ENCODE measurements at places on chromosomes 1 and 21.
A peak's percentile ranks its signal among the peaks of the same experiment; 100 is the strongest.

- no peak for DNase-seq
Observed at GRCh38 chr21:42303443-42303842, 11.8 kb downstream of the TFF3 start.

DNA sequence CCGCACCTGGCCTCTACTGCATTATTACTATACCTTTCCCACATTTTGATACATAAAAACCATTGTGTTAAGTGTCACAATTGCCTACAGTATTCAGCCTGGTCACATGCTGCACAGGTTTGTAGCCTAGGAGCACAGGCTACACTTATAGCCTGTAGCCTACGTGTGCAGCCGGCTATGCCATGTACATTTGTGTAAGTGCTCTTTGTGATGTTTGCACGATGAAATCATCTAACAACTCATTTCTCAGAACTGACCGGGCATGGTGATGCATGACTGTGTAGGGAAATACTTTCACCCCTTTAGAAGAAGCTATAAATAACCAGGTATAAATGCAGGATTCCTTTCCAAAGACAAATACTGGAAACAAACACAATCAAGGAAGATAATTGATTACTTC is 12.1 kb downstream of the ERG start:
- DNase-seq: no peak

GRCh38 chr1:243253211-243253925 is 1.7 kb downstream of the CEP170 start:
- no peak for DNase-seq

DNA sequence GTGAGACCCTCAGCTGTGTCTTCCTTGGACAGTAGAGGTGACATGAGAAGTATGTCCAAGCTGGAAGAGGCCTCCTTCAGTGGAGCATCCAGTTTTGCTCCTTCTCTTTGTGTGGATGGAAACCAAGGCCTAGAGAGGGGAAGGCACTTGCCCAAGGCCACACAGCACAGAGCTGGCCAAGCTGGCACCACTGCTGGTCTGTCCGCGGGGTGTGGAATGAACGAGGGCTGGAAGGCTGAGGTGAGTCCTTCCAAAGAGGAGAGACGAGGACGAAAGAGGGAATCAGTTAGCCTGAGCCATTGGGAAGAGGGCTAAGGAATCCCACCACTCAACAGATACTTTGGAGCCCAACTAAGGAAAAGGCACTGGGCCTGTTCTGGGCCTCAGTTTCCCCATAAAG is 27.8 kb upstream of the SELENON start:
- DNase-seq: no peak

DNA sequence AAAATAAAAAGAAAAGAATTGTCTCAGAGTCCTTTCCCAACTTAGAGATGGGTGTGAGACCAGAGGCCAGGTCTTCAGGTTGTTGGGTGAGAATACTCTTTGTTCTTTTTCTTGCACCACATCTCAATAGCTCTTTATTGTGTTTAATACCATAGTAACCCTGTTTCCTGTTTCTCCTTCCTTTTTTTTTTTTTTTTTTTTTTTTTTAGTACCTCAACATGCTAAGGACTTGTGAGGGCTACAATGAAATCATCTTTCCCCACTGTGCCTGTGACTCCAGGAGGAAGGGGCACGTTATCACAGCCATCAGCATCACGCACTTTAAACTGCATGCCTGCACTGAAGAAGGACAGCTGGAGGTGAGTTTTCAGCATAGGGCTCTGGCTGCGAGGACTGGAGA is 24.4 kb downstream of the CELF3 start:
- DNase-seq: no peak

- DNase-seq: no peak
Observed at GRCh38 chr1:178540646-178541045, 27.7 kb downstream of the TEX35 start.

- DNase-seq: no peak
Observed at GRCh38 chr1:238364214-238364892, 473.6 kb upstream of the ZP4 start.

- DNase-seq: no peak
Observed at GRCh38 chr1:222182641-222183040, 365.3 kb downstream of the HHIPL2 start.

DNA sequence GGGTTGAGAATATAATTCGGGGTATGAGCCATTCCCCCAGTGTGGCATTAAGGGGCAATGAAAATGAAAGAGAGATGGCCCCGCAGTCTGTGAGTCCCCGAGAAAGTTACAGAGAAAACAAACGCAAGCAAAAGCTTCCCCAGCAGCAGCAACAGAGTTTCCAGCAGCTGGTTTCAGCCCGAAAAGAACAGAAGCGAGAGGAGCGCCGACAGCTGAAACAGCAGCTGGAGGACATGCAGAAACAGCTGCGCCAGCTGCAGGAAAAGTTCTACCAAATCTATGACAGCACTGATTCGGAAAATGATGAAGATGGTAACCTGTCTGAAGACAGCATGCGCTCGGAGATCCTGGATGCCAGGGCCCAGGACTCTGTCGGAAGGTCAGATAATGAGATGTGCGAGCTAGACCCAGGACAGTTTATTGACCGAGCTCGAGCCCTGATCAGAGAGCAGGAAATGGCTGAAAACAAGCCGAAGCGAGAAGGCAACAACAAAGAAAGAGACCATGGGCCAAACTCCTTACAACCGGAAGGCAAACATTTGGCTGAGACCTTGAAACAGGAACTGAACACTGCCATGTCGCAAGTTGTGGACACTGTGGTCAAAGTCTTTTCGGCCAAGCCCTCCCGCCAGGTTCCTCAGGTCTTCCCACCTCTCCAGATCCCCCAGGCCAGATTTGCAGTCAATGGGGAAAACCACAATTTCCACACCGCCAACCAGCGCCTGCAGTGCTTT is 9.4 kb downstream of the PROX1 start:
- no peak for DNase-seq

DNA sequence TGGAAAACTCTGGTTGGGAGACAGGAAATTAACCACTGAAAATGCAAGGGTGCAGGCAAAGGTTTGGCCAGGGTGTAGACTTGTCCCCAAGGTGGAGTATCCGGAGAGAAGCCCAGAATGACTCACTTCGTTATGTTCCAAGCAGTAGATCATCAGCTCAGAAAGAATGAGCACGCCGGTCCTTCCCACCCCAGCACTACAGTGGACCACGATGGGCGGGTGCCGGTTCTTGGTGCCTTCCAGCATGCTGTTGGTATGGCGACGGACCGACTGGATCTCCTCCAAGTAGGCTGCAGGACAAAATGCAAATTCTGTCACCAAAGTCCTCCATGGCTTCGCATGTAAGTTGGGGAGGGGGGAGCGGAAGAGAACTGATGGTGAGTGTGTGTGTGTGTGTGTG is 83.4 kb downstream of the SMYD2 start:
- DNase-seq: no peak

- DNase-seq: no peak
Observed at GRCh38 chr1:67893126-67893495, 59.8 kb upstream of the GNG12 start.

GRCh38 chr21:35401476-35401875 is 352.4 kb upstream of the RUNX1 start:
- DNase-seq: no peak

DNA sequence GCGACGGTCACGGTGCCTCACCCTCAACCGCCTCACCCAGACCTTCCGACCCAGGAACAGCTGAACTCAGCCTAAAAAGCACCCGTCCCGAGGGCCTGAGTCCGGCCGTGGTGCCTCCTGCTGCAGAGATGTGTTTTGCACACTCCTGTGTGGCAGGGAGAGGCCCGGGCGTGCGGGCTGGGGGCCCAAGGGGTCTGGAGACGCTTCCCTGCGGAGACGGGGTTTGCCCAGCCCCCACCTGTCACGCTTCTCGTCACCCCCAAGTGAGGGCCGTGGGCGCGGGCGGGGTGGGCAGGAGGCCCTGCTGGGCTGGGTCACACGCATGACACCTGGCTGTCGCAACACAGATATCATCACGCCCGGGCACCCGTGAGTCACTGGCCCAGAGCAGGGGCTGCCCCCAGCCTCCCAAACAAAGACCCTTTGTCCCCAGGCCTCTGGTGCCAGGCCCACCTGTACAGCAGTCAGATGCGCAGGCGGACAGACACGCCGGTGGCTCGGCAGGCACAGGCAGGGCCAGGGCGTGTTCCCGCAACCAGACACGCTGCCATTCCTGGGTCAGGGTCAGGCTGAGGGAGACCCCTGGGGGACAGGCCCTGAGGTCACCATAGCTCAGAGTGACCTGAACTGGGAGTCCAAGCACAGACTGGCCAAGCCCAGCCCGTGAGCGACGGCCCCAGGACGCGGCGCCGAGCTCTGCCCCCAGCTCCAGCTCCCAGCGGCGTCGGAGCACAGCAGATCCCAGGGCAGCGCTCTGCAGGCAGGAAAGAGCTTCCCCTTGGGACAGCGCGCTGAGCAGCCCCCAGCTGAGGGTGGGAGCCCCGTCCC is 6.1 kb downstream of the B3GALT6 start:
- DNase-seq: no peak

DNA sequence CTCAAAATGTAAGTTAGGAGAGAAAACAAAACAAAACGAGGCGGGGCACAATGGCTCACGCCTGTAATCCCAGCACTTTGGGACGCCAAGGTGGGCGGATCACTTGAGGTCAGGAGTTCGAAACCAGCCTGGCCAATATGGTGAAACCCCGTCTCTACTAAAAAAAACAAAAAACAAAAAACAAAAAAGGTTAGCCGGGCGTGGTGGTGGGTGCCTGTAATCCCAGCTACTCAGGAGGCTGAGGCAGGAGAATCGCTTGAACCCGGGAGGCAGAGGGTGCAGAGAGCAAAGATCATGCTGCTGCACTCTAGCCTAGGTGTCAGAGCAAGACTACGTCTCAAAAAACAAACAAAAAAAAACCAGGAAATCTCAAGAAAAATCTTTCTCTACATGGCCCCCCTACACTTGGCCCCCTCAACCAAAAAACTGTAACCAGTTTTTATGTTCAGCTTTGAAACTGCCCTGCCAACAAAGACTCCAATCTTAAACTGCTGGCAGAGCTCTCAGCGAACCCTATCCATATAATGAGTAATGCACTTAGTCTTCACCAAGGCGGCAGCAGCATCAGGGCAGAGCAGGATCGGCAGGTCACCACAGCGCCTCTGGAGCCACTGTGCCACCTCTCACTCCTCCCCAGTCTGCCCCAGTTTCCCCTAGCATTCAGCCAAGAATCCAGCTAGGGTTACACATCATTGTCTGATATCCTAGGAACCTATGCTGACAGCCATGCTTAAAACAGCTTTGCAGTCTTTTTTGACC is 71.7 kb downstream of the JAK1 start:
- no peak for DNase-seq

GRCh38 chr1:205920159-205920558 is 23.1 kb downstream of the SLC26A9 start:
- DNase-seq: peak; percentile 2

DNA sequence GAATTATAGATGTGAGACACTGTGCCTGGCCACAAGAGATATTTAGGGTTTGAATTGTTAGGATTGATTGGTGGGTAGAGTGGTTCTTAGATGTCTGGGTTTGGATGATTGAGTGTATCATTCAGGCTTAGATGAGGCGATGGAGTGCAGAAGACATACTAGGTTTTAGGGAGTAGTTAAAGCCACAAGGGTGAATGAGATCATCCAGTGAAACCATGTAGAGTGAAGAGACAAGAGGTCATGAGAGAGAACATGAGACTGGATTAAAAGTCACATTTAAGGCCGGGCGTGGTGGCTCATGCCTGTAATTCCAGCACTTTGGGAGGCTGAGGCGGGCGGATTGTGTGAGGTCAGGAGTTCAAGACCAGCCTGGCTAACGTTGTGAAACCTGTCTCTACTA is 37.2 kb downstream of the ZFYVE9 start:
- DNase-seq: no peak

DNA sequence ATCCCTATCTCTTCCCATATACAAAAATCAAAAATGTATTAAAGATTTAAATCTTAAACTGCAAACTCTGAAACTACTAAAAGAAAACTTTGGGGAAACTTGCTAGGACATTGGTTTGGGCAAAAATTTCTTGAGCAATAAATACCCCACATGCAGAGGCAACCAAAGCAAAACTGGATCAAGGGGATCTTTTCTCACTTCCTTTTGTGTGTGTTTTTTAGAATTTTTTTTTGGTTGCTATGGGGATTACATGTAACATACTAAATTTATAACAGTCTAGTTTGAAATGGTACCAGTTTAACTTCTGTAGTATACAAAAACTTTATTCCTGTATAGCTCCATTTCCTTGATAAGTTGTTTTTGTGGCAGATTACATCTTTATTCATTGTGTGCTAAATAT is 16.8 kb downstream of the MAST2 start:
- DNase-seq: no peak

GRCh38 chr1:245291351-245291750 is 136.6 kb downstream of the KIF26B start:
- DNase-seq: no peak

DNA sequence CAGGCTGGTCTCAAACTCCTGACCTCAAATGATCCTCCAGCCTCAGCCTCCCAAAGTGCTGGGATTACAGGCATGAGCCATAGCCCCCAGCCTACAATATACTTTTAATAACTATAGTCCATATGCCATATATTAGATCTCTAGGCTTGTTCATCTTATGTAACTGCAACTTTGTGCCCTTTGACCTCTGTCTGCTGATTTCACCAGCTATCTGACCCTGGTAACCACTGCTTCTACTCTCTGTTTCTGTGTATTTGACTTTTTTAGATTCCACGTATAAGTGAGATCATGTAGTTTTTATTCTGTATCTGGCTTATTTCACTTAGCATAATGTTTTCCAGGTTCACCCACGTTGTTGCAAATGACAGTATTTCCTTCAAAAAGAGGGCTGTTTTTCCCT is 25.5 kb downstream of the STUM start:
- DNase-seq: no peak

DNA sequence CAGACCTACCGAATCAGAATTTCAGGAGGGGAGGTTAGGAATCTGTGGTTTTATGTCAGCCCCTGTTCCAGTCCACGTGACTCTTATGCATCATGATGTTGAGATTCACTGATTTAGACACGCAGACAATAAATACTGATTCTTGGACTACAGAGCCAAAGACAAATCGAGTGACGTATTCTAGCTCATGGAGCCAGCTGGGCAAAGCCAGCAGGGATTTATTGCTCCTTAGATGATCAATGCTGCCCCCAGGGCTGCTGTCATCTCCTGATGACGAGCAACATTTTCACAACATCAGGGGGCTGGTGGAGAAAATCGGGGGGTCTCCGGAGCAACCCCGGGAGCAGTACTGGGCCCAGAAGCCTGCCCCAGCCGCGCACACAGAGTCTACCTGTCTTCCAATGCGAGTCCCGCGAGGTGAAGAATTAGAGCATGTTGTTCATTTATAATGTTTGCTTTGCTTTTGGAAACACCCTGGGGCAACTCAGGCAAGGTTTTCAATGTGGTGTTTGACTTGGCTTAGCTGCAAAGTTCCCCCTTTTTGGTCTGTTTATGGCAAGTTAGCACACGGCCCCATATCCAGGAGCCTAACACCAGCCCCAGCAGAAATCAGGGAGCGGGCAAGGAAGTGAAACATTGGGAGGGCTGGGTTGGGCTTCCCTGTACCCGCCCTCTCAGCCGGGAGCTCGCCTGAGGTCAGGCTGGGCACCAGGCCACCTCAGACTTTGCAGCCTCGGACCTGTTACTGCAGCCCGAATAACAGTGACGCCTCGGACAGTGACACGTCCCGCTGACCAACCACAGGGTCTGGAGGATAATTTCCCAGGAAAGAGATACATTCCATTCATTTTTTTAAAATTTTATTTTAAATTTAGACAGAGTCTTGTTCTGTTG is 19.9 kb upstream of the CLDN14 start:
- DNase-seq: peak; percentile 33

Measured in activated effector memory CD4-positive, alpha-beta T cell treated with anti-CD3 and anti-CD28 coated beads, Interleukin-2, amount 50 U/mL, for 16 hours (primary cell).